Diencephalon (tissue), 1 donor: ENCODE measurements at places on chromosomes 2 and 18. TPM values are rescaled to one million over a fixed set of nuclear protein-coding genes. Genes with fewer than 3 reads are reported as not detected.

The PIGN gene
- 39.4 TPM for total RNA-seq

The TRABD2A gene
- 2.5 TPM for total RNA-seq

The FAM228A gene
- 1.2 TPM for total RNA-seq

The GALR1 gene
- 7.8 TPM for total RNA-seq
